ENCODE measurements at places on chromosomes 7 and 10.

DNA sequence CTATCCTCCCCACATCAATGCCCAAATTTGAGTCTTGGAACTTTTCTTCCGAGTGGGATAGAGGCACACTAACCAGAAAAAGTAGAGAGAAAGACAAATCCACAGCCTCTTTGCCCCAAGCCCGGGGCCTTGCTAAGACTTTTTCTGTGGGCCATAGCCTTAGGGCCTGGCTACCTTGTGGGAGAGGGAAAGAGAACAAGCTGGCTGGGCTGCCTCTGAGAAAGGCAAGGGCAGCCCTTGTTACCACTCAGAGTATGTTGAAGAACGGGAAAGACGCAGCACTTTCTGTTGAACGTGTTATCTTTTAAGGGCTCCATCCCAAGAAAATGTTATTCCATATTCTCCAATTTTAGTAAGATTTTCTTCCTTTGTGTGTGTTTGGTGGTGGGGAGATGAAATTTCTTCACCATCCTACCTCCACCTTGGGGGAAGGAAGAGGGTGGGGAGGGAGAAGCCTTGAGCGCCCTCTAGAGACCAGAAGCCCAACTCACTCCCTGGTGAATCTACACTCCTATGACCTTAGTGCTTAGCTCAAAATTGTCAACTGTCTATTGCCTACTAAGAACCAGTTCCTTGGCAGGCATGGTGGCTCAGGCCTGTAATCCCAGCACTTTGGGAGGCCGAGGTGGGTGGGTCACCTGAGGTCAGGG, 3.9 kb upstream of the NRF1 start:
- no peak for DNase-seq

DNA sequence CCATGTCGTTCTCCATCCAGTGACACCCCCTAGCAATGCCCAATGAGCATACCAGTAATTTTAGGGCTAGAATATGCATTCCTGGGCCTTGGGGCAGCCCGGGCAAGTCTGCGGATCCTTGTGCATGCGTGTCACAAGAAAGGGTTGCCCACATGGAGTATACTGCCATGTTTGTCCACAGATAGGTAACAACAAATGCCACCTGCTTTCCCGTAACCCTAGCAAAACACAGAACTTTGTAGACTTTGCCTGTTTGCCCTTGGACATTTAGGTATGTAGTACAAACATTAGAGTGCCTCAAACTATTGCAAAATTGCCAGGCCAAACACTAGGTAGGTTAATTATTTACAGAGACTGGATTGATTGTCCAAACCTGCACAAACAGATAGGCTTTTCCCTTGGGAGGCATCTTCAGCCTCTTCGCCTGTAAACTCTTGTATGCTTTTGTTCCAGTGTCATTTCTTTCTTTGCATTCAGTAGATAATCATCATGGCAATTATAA, 117.0 kb downstream of the ADCY1 start:
- DNase-seq = no peak

- no peak for DNase-seq
Observed at GRCh38 chr10:80186364-80187012, 18.8 kb downstream of the ANXA11 start.

GRCh38 chr10:62244785-62245467, 23.7 kb downstream of the RTKN2 start:
- DNase-seq = no peak

GRCh38 chr7:2559283-2559950, 638 bp downstream of the IQCE start:
- no peak for DNase-seq

DNA sequence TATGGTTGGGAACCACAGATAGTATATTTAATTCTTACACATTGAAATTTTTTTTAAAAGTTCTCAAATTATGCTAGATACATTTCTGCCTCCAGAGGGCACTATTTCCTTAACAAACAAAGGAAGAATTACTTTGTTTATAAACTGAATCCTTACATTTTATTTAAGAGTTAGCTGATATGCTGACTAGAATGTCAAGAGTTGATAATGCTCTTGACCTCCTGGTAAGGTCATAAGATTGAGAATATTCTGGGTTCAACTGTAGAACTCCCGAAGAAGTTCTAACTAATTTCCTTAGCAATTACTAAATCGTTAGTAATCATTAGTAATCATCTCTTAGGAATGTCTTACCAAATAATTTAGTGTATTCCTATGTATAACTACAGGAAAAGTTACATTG, 95.3 kb upstream of the CYP26C1 start:
- DNase-seq = no peak

- no peak for DNase-seq
Observed at GRCh38 chr7:107130487-107131220, 38.1 kb upstream of the HBP1 start.

GRCh38 chr7:129578829-129579228, 32.7 kb upstream of the NRF1 start:
- no peak for DNase-seq

GRCh38 chr7:120052884-120053382, 220.0 kb upstream of the KCND2 start:
- DNase-seq = no peak

GRCh38 chr7:84060000-84060399, 134.6 kb downstream of the SEMA3A start:
- DNase-seq = no peak

DNA sequence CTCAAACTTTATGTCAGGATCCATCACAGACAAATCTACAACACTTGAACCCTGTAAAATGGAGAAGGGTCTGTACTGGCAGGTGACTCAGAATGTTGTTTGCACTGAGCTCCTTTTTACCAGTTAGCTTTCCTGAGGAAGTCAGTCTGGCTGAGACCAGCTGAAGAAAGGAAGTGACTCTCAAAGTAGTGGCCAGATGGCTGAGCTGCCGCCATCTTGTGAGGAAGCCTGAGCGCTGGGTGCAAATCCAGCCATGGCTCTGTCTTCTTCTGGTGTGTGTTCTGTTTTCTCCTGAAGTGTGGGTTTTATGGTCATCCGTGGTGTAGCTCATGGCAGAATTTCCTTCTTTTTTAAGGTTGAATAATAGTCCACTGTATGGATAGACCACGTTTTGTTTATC, 25.5 kb upstream of the ECHDC3 start:
- DNase-seq = no peak

DNA sequence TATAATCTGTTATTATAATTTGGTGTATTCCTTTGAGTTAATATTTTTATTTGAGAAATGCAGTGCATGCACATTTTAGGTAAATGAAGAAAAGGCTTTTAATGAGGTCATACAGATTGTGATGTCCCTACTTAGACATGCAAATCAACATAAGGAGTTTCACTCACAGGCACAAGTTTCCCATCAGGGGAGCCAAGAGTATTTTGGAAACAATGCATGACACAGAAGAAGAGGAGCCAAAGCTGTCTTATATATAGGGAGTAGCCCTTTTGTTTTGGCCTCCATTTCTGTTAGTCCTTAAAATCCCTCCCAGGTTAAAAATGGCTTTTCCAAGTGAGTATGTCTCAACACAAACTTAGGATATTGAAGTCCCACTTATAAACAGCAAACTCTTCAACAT, 703.4 kb upstream of the ANKRD30A start:
- no peak for DNase-seq

GRCh38 chr7:41809529-41809939, 106.6 kb upstream of the INHBA start:
- DNase-seq = no peak

DNA sequence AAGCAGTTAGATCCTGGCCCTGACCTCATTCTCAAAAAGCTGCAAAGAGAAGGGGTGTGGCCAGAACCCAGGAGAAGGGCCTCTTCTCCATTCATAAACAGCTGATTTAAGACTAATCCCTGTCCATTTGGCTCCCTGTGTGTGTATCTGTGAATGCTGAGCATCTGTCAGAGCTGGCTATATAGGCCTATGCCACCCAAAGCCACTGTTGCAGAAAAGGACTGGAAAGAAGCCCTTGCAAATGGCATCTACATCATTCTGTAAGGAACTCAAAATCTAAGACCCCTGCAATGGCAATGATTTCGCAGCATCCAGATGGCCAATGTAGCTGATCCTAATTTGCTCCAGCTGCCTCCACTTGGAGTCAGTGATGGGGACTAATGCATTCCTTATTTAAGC, 384.5 kb downstream of the KCNMA1 start:
- DNase-seq = no peak

- DNase-seq = no peak
Observed at GRCh38 chr7:74292757-74293576, 3.8 kb downstream of the CLIP2 start.

GRCh38 chr7:144011458-144012230, 11.5 kb downstream of the OR6B1 start:
- no peak for DNase-seq

DNA sequence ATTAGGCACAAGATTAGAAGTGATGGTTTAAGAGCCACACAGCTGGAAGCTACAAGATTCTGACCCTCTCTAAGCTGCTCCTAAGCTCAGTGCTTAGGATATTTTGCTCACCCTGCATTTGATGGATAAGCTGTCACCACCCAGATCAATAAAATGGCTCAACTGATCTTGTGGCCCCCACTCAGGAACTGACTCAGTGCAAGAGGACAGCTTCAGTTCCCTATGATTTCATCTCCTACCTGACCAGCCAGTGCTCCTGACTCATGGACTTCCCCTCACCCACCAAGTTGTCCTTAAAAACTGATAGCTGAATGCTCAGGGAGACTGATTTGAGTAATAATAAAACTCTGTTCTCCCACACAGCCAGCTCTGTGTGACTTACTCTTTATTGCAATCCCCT, 833.8 kb downstream of the GRID1 start:
- DNase-seq = no peak

- peak; percentile 12 for DNase-seq
Observed at GRCh38 chr10:60883187-60883586, 60.8 kb downstream of the RHOBTB1 start.

DNA sequence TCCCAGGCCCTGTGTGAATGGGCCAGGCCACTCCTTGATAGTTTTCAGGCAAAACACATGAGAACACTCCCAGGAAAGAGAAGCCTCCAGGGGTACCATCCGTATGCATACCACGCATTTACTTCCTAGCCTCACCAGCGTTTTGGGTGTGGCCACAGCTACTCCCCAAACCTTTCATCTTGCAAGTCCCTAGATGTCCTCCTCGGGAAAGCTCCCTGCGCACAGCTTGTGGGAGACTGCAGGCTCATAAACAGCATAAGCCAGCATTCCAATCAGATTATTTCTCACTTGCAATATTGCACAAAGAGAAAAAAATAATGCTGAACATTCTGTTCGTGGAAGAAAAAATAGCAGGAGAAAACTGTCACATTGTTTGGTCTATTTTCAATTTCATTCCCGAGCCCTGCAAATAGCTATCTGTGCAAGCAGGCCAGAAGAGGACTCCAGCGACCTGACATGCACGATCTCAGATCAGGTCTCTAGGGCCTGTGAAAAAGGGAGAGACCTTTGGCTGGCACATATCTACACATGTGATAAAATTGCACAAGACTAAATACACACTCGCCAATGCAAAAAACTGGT, 175.6 kb downstream of the PLXNA4 start:
- DNase-seq = no peak

GRCh38 chr10:124743191-124744101, 732 bp downstream of the FAM53B start:
- DNase-seq = no peak

DNA sequence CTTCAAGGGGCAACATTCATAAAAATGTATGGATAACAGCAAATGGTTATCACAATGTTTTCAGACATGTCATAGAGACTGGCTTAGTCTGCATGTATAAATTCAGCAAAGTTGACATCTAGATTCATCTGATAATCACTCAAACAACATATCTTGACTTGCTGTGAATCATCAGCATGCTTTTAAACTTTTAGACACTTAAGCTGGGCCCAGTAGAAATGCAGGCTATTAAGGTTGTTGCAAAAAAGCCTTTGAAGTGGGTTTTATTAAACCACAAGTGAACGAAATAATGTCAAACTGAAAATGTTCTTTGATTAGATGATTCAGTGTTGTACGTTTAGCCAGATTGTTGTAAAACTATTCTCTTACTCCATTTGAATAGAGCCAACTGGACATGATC, 759.6 kb downstream of the NXPH1 start:
- DNase-seq = no peak

DNA sequence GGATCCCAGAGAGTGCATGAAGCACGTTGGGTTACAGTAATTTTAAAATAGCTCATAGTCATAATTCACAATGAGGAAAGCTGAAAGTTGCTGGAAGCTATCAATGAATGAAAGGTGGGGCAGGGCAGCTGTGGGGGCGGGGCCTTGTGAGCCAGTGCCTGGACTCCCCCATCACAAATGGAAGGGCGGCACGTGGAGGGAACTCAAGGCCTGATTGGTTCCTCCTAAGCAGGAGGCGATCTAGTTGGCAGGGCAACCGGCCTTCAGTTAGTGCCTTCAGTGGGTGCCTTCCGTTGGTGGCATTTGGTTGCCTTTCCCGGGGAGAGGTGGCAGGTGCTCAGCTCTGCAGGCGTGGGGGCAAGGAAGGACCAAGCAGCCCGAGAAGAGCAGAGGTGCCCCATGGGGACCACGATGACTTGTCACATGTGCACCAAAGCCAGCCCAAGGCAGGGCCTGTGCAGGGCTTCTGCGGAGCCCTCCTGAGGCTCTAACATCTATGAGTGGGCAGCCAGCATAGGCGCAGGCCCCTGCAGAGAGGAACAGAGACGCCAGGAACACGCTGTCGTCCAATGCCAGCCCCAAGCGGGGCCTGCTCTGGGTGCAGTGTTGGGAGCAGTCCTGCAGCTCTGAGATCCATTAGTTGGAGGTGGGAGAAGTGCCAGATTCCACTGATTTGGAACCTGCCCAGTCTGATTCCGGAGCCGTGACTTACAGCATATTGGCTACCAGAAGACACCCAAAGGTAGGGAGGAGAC, 59.8 kb upstream of the PDSS1 start:
- DNase-seq = no peak

GRCh38 chr7:148286150-148286549, 304.4 kb upstream of the C7orf33 start:
- no peak for DNase-seq

GRCh38 chr10:122663516-122664130, 36.0 kb downstream of the C10orf120 start:
- no peak for DNase-seq

DNA sequence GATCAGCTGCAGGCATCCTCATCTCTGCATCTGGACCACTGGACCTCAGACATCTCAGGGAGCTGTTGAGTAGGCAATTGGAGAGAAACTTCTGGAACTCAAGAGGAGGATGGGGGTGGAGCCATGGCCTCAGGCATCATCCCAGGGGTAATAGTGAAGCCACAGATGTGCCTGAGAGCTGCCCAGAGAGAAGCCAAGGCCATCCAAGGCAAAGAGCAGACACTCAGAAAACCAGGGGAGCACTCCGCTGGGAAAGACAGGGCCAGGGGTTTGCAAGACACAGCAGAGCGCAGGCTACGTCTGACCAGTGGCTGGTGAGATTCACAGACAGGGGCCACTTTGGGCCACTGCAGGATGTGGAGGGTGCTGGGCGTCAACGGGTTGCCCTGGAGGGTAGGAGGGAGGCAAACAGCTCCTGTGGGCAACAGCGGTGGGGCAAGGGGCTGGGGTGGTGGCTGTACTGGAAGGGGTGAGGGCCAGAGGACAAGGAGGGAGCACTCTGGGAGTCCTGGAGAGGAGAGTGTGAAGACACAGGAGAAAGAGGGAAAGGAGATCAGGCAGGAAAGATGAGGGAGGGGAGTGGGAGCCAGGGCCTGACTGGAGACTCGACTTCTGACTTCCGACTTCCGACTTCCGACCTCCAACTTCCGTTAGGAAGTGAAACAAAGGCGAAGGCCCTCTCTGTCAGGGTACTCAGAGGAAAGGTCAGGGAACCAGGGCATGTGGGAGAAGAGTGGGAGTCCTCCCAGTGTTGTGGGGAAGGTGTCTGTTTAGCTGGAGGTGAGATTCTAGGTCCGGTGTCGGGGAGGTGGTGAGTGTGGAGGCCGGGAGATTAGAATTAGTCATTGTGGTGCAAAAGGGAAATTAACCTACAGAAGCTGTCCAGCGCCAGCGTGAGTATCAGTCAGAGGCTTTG, 69.7 kb upstream of the ANTXRL start:
- DNase-seq = no peak
